ENCODE measurements at places on chromosomes 2 and 18.

DNA sequence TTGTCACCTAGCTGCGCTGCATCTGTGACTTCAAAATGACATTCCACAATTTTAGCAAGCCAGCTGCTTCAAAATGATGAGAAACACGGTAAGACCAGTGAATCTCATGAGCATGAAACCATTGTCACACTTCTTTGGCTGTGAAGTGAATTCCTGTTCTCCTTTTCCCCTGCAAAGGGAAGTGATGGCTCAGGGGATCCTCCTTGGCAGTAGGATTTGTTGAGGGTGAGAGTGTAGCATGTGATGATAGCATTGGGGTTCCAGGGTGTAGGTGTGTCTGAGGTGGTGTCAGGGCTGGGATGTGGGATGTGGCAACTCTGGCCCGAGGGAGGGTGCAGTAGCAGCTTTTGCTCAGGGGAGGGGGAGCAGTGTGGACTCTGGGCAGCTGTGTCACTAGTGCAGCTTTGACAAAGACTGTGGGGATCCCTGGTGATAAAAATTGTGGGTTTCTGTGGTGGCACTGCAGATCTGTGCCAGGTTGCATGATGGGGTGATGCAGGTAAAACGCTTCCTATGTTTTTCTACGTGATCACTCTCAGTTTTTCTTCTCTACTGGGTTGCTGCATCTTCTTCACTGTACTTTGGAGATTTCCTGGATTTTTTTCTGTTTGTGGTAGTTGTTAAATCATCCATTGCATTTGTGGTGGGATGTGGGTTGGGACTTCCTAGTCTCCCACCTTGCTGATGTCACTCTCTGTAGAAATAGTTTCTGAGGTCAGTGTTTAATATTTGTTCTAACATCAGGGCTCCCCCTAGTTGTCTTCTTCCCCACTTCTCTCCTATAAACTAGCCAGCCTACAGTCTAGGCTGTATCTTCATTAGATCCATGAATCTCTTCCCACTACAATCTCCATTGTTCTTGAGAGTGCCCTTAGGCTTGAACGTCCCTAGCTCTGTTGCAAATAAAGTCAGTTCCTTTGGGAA lies 107.0 kb downstream of the ACTR3 start:
- DNase-seq: no peak

GRCh38 chr2:80852808-80853139 lies 548.2 kb upstream of the LRRTM1 start:
- no peak for DNase-seq

GRCh38 chr2:201715459-201715858 lies 17.0 kb upstream of the MPP4 start:
- no peak for DNase-seq

- no peak for DNase-seq
Measured at GRCh38 chr2:232076272-232076671, 114.8 kb downstream of the DIS3L2 start.

GRCh38 chr18:73674125-73674865 lies 473.3 kb downstream of the FBXO15 start:
- no peak for DNase-seq

- no peak for DNase-seq
Measured at GRCh38 chr18:7927119-7927518, 360.0 kb downstream of the PTPRM start.

GRCh38 chr18:43642727-43643330 lies 365.5 kb upstream of the SYT4 start:
- DNase-seq: no peak

DNA sequence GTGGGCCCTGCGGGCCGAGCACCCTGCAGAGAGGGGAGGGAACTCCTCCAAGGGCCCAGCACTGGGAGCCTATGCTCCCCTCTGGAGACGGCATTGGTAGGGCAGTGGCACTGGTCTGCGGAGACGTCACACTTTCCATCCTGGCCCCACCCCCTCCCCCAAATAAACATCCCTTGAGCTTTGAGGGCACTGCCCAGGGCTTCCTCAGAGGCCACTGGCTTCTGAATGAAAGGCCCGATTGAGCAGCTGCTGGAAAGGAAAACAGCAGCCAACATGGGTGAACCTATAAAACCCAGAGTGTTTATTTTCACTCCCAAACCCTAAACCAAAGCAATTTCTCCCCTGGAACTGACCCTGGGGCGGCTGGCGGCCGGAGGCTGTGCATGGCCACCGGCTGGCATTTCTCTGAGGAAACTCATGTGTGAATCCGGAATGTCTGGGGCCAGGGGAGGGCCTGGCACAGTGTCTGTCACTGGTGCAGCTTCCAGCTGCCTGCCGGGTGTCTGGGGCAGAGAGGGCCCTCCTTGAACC lies 138.9 kb downstream of the DYSF start:
- no peak for DNase-seq

- no peak for DNase-seq
Measured at GRCh38 chr2:186303091-186303490, 183.0 kb upstream of the ZC3H15 start.

DNA sequence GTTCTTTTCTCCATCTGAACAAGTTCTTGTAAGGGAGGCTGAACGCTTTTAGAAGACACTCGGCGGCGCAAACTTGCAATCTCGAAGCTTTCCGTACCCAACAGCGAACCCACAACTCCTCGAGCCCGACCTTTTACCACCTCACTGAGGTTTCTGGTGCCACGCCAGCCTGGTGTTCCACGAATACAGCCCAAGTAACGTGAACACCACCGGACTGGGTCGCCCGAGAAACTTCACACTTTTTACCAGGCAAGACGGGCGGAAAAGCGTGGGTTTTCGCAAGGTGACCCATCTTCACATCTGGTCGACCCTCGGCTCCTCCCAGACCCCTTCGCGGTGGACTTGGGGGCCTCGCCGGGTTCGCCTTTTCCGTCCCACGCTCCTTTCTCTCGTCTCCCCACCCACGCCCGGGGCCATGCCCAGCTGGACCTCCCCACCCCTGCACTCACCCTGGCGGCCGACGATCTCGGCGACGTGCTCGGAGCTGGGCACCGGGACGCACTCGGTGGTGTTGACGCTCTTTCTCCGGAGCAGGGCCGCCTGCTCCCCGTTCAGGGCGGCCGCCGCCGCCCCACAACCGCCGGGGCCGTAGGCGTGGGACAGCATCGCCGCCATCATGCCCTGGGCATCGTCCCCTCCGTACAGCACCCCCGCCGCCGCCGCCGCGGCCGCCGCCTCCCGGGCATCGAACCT lies 1.2 kb downstream of the MEX3C start:
- DNase-seq: peak; percentile 17

DNA sequence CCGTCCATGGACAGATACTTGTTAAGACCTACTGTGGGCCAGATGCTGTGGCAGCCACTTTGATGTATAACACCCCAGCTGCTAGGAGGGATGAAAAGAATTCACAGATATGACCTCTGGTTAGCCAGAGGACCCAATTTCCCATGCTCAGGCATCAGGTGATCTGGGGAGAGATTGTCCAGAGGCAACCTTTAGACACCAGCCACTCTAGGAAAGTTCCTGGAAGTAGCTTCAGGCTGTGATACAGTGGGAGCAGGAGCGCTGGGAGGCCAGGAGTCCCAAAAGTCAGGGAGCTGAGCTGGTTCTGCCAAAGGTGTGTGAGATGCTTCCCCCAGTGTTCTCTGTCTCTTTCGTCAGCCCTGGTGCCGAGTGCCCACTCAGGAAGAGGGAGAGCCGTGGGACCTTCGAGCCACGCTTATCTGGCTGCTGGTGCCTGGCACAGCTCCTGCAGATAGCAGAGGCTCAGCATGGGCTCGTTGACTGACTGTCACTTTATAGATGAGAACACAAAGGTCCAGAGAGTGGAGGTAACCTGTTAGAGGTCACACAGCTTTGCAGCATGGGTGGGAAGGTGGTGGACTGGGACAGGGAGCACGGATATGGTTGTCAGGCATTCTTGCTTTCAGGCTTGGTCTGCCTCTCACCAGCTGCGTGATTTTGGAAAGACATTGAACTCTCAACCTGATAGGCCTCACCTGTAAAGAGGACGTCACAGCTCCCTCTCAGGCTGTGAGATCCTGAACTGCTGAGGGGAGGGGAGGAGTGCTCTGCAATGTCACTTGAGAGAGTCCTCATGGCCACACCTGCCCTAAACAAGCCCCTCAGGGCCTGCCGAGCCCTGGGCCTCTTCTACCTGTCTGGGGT lies 7.8 kb upstream of the RALB start:
- DNase-seq: no peak

DNA sequence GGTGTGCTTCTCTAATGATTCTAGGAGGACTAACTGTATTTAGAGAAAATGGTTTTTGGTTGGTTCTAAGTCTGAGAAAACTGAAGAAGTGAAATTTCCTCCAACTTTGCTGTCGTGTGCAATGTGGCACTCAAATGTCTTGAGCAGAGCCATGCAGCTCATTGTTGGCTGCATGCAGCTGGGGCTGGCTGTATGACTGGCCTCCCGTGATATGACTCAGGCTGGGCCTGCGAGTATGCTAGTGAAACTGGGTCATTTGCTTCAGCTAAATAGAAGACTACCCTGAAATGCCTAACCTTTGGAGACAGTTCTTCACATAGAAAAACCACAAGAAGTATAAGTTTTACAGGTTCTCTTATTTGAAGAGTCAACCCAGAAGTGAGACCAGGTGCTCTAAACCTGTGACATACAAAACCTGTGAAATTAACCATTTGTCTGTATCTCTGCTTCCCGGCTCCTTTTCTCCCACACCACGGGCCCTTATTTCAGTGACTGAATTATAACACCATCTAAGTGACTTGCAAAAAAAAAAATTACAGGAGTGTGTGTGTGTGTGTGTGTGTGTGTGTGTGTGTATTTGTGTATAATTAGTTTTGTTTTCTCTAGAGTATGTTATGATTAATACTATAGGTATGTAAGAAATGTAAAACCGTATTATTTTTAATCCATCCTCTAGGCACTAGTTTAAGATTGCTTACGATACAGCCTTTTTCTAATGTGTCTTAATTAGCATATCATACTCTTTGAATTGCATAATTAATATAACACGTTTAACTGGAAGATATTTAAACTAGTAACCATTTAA lies 15.9 kb downstream of the POLI start:
- no peak for DNase-seq

GRCh38 chr18:70416496-70416895 lies 127.7 kb downstream of the SOCS6 start:
- no peak for DNase-seq

- no peak for DNase-seq
Measured at GRCh38 chr2:238690511-238690910, 157.4 kb upstream of the TWIST2 start.

DNA sequence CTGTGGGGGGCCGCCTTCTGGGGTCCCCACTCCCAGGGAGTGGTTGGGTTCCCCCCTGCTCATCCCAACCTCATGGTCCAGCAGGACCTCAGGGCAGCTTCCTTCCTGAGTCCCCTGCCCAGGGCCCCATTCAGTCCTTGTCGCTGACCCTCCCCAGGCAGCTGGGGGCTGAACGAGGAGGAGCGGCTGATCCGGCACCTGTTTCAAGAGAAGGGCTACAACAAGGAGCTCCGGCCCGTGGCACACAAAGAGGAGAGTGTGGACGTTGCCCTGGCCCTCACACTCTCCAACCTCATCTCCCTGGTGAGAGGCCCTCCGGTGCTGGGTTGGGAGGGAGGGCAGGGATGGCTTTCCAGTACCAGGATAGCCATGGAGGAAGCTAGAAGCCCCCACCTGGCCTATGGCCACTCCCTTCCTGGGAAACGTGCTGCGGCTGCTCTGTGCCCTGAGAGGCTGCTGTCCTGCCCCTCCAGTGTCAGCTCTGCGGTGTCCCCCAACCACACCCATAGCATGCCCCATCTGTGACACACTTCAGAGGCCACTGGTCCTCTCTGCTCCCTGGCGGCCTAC lies 497 bp downstream of the CHRND start:
- no peak for DNase-seq

DNA sequence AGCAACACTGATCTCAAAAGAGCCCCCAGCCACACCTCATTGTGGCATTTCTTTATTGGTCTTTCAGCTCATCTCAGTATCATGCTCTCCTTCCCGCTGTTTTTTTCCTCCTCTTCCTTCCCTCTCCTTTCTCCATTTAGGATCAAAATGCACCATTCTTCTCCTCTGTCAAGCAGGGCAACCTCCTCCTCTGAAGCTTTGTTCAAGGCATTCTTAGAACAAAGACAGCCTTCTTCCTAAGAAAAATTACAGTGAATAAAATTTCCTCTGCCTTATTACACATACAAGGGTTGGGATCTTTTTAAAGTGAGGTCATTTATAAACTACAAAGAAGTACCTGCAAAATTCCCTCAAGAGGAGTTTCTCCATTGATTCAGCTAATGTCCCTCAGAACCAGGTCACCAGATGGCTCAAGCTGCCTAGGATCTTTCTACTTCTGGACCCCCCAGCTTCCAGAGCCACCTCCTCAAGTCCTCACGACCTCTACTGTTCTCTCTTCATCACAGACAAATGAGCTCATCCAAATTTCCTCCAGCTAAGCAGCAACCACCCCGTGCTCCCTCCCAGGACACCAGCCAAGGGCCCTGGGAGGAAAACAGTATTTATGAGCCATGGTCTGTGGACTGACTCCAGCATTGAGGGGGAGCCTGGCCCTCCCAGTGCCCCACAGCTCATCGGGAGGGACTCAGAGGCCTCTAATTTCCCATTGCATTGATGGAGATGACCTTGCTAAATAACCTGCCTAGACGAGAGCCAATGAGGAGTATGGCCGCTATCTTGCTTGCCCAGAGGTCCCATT lies 18.0 kb downstream of the SFXN5 start:
- DNase-seq: no peak

DNA sequence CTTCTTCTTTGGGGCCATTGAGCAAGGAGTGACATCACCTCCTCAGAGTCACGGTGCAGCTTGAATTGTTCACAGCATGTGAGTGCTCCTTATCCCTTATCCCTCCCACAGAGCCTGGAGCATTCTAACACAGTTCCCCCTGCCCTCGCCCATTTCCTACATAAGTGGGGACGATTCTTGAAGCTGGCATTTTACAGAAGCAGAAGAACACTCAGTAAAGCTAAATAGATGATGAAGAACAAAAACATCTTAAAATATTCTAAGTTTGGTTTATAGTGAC lies 135.8 kb upstream of the APCDD1 start:
- no peak for DNase-seq

- DNase-seq: no peak
Measured at GRCh38 chr2:198279026-198279425, 474.6 kb downstream of the PLCL1 start.

GRCh38 chr2:180374502-180375281 lies 367.6 kb upstream of the CWC22 start:
- no peak for DNase-seq

- no peak for DNase-seq
Measured at GRCh38 chr2:120738786-120739437, 3.2 kb downstream of the GLI2 start.
